ENCODE measurements at places on chromosomes 2 and 18.

DNA sequence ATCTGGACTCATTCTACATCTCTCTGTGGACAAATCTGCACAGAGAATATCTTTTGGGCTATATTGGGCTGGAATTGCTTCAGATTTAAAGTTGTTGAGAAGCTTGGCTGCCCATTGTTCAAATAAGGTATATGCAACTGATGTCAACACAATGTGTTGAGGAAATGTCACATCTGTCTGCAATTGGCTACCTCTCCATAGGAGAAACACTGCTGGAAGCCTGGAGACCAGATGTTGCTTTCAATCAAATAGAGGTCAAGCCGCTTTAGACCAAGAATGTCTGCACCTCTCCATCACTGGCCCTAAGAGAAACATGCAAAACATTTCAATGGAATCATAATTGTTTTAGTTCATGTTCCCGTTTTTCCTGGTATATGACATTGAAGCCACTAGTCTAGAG lies 720.2 kb downstream of the SLC4A3 start:
- no peak for DNase-seq

GRCh38 chr2:59690849-59691248 lies 862.6 kb downstream of the BCL11A start:
- no peak for DNase-seq

- DNase-seq, result no peak
These were observed 2.5 kb upstream of the PKDCC start for GRCh38 chr2:42045352-42045751.

GRCh38 chr18:7541835-7542234 lies 25.3 kb upstream of the PTPRM start:
- DNase-seq, result no peak

DNA sequence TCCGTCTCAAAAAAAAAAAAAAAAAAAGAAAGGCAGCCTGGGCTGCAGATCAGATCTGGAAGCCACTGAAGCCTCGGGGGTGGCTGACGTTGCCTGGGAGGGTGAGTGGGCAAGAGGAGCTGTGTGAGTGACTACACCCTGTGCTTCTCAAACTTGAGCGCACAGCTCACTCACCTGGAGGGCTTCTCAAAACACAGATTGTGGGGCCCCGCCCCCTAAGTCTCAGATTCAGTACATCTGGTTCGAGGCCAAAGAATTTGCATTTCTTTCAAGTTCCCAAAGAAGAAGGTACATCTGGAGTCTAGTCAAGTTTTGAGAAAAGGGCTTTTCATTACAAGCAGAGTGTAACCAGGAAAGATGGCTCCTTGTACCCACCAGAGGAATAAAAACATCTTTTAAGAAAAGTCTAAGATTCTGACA lies 97.7 kb upstream of the CAB39 start:
- DNase-seq, result no peak

GRCh38 chr18:3044931-3045698 lies 32.2 kb upstream of the LPIN2 start:
- DNase-seq, result no peak

GRCh38 chr2:191206613-191207471 lies 38.4 kb upstream of the MYO1B start:
- no peak for DNase-seq

GRCh38 chr2:221068123-221068522 lies 504.0 kb downstream of the EPHA4 start:
- no peak for DNase-seq

GRCh38 chr2:198097630-198098029 lies 293.2 kb downstream of the PLCL1 start:
- no peak for DNase-seq

DNA sequence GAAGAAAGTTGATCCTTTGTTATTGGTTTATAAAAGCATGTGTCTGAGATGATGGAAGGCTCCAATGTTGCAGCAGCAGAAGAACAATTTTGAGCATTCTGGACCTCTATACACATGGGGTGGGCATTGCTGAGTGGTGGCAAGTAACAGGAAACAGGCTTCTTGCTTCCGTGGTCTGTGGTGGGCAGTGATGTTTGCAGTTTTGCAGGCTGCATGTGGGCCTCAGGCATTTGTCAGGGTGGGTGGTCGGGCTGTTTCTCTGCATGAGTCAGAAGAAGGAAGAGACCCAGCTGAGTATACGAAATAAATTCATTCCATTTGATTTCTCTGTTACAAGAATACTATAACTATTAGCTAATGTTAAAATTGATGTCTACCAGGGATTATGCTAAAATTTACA lies 239.5 kb upstream of the COL3A1 start:
- no peak for DNase-seq

DNA sequence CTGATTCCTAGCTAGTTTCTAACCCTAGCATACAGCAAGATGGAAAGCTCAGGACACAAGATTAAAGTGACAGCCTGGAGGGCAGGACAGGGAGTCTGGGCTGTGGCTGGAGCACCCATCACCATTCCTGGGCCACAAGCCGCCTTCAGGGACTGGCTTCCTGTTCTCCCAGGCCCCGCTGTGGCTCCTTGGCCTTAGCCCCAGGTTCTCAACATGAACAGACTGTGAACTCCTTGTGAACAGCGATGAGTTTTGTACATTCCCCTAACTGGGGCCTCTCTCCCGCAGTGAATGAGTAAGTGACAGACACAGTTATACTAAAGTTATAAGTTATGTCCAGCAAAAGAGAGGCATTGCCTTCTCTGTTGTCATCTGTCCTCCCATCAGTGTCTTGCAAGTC lies 35.9 kb upstream of the SLC14A1 start:
- no peak for DNase-seq

- no peak for DNase-seq
These were observed 776.2 kb downstream of the RNF144A start for GRCh38 chr2:7693246-7694075.

DNA sequence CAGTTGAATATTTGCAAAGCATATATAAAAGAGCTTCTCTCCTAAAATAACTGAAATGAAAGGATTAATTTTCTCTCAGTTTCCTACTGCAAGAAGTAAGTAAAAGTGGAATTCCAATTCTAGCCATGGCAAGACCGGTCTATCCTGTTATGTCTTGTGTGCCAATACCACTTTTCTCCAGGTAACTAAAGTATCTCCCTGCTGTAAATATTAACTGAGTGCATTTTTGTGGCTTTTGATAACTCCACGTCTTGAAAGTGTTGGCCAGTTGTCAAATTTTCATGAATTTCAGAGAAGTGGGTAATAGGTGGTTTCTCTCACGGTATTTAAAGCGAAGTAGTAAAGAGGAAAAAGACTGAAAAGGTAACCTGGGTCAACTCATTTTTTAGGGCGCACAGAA lies 225.9 kb downstream of the NEDD4L start:
- DNase-seq, result no peak

DNA sequence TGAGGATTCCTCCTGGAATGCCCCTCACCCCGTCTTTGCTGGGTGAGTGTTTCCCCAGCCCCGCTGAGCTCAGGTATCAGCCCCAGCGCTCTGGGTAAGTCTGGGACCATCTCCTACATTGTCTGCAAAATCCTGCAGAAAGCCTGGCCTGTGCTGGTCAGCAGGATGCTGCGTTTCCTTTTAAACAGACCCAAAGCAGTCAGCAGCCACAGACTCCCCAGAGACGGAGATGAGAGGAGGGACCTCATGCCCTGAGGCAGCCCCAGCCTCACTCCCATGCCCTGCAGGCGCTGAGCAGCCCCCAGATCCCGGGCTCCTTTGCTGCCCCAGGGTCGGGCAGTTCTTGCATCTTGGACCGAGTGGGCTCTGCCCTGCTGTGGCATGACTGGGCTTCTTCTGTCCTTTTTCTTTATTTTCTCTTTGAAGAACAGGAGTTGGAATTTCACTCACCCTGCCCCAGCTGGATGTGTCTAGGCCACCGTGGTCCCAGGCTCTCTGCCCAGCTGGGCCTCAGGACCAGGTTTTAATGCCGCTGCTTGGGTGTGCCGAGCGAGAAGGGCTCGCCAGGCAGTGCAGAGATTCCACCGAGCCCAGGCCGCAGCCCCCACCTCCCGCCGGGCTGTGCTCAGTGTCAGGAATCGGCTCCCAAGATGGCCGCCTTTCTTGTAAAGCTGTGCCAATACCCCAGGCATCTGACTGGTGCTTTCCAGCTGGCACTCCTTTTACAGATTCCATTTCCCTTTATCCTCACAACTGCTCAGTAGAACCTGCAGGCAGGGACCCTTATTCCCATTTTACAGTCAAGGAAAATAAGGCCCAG lies 43.6 kb downstream of the ODC1 start:
- no peak for DNase-seq

DNA sequence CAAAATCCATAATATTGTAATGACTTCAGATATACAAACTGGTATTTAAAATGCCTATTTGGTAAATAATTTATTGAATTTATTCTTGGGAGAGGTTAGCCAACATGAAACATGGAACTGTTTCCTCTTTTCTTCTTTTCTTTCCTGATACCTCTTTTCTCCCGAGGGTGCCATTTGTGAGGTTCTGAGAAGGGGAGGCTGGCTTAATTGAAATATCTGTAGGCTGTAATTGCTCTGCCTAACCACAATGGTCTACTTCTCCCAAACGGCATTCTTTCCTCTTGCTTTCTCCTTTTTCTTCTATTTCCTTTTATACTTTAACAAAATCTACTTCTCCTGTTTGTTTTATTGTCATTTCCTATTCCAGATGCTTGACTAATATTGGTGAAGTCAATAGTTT lies 114.9 kb downstream of the TCF4 start:
- no peak for DNase-seq

DNA sequence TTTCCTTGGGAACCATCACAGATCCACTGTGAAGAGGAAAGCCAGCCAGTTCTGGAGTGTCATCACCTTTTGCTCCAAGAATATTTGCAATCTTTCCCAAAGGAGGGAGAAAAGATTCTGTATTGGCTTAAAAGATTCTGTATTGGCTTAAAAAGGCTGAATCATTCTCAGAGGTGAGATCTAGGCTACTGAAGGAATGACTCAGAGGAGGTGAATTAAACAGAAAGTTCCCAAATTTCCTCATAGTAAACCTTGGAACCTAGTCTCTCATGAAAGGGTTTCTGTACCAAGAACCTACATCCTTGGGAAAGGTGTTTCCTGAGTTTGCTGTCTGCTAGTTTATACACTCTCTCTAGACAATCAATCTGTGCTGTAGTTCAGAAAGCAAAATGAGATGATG lies 34.1 kb upstream of the GRB14 start:
- DNase-seq, result no peak

GRCh38 chr2:96760986-96761832 lies 507 bp downstream of the CNNM4 start:
- DNase-seq, result no peak

Data from stimulated activated CD8-positive, alpha-beta memory T cell treated with anti-CD3 and anti-CD28 coated beads, Interleukin-4, amount 100 ng/mL, for 1 hour (primary cell).